Naive thymus-derived CD4-positive, alpha-beta T cell (primary cell): ENCODE measurements at places on chromosomes 12 and 14. TPM values are rescaled to one million over a fixed set of nuclear protein-coding genes. Genes with fewer than 3 reads are reported as not detected.

DNA sequence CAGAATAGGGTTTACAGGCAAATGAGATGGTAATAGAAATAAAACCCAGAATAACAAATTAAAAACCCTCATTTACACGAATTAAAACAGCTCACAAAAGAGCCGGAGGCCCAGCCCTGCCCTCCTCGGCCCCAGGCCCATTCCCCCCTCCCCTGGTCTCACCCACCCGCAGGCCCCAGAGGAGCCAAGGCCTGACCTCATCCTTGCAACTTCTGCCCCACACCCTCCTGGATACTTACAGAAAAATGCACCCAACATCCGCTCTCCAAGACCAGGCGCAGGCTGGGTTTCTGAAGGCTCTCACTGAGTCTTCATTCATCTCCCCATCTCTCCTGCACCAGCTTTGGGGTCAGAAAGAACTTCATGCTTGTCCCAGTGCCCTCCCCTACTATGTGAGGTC is 16.2 kb upstream of the VSX2 start:
- no peak for DNase-seq

The FGD6 gene
- 8.6 TPM for total RNA-seq

DNA sequence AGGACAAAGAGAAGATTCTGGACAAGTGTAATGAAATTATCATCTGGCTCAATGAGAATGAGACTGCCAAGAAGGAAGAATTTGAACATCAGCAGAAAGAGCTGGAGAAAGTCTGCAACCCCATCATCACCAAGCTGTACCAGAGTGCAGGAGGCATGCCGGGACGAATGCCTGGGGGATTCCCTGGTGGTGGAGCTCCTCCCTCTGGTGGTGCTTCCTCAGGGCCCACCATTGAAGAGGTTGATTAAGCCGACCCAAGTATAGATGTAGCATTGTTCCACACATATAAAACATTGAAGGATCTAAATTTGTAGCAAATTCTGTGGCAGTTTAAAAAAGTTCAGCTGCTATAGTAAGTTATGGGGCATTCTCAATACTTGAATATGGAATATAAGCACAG is 174.3 kb upstream of the CCND2 start:
- DNase-seq: no peak

- peak; percentile 47 for DNase-seq
Observed at GRCh38 chr12:44876544-44877410, 662 bp upstream of the NELL2 start.

GRCh38 chr12:46430340-46430948 is 57.9 kb upstream of the SLC38A2 start:
- DNase-seq: peak; percentile 41

- no peak for DNase-seq
Observed at GRCh38 chr12:47112679-47113078, 32.9 kb upstream of the AMIGO2 start.

- no peak for DNase-seq
Observed at GRCh38 chr14:56081139-56081538, 37.1 kb upstream of the PELI2 start.

DNA sequence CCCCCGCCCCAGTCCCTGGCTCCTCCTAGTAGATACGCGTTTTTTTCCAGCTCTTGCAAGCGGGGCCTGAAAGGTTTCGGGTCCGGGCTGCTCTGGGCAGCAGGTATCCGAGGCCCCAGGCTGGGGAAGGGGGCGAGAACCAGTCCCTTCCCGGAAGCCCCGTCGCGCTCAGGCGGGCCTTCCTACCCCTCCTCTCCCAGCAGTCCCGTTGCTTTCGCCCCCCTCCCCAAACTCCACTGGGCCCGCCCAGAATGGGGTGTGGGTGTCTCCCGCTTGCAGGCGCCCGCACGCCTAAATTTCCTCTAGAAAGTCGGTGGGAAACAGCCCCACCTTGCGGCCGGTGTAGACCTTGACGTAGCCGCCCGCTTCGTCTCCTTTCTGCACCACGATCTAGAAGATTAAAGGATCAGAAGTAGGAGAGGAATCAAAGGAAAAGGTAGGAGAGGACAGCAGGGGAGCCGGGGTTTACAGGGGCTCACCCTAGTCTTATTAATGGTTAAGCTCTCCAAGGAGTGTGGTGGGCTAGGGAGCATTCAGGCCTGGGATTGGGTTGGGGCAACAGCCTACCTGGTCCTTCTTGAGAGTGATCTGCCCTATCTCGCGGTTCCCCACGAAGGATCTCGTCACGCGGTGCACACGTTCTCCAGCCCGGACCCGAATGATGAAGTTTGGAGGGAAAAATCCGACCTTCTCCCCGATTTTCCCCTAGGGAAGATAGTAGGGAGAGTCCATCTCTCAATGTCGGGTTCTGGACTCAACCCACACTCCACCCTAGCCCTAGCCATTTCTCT is 7.3 kb downstream of the STAC3 start:
- DNase-seq: peak; percentile 86

The DYNC1H1 gene
- total RNA-seq: 265 TPM

DNA sequence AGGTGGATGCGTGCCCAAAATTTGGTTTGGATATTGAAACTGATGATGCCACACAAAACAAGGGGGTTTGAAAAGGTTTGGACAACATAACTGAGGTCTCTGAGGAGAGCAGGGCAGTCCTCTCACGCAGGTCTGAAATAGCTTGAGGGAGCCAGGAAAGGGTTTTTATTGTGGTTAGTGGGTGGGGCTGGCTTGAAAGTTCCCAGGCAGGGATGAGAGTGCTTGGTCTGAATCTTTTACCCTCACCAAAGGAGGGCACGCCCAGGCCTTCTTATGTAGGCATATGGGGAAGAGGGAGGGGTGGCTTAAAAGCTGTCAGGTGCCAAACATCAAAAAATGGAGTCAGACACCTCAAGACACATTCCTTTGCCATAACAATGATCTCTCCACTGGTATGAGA is 493.1 kb upstream of the CCDC196 start:
- DNase-seq: no peak

The GPR84 gene
- total RNA-seq: not detected

The KERA gene
- not detected for total RNA-seq

- no peak for DNase-seq
Observed at GRCh38 chr14:104222396-104223036, 84.1 kb downstream of the KIF26A start.

GRCh38 chr14:61491876-61492434 is 170.6 kb downstream of the PRKCH start:
- DNase-seq: no peak

The EGLN3 gene
- total RNA-seq: 1.1 TPM

The CLEC4D gene
- not detected in 2 replicates for total RNA-seq

The ARG2 gene
- total RNA-seq: 0.46 TPM

DNA sequence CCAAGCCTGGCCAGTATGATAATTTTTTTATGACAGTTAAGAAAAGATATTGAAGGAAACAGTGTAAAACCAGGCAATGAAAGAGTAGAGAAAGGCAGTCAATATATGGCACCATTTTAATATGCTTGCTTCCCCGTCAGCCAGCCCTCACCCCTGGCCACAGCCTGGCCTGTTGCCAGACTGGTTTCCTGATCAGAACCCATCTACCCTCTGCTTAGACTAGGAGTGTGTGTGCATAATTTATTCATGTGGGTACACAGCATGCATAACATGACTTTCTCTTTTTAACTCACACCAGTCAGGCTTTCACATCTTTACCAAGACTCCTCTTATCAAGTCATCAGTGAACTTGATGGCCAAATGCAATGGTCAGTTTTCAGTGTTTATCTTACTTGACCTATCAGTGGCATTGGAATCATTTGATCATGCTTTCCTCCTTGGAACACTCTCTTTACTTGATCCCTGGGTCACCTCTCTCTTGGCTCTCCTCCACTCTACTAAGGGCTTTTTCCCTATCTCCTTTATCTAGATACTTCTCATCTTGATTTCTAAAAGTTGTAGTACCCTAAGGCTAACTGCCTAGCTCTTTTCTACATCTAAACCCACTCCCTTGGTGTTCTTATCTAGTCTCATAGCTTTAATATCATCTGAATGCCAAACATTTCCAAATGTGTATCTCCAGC is 10.0 kb upstream of the GPR19 start:
- peak; percentile 72 for DNase-seq

GRCh38 chr12:54509617-54510016 is 12.1 kb downstream of the NCKAP1L start:
- DNase-seq: no peak

- no peak for DNase-seq
Observed at GRCh38 chr12:26651566-26652188, 181.3 kb downstream of the ITPR2 start.

GRCh38 chr12:52838609-52839435 is 4.7 kb upstream of the KRT79 start:
- DNase-seq: no peak

GRCh38 chr14:44204061-44204835 is 302.8 kb downstream of the FSCB start:
- DNase-seq: no peak

DNA sequence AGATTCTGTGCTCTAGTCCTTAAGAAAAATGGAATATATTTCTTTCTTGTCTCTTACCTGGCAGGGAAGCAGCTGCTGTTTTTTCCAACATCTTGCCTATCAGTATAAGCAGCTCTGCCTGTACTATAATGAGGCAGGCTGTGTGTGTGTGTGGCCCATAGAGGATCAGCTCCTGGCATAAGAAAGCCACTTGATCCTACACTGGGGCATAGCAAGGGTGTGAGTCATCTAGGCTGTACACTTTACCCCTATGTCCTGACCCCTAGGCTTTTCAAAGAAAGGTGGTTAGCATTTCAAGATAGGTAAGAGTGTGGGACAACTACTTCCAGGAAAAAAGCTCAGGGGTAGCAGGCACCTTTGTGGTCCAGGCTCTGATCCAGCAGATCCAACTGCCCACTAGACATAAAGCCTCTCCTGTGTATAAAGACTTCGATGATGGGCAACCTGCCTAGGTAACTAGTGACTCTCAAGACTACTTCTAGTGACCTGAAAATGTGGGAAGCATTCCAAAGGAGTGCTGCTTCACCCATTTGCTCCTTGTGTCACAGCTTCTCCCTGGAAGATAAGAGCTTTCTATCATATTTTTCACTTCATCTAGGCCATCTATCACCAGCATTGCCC is 4.9 kb upstream of the SENP1 start:
- DNase-seq: no peak

DNA sequence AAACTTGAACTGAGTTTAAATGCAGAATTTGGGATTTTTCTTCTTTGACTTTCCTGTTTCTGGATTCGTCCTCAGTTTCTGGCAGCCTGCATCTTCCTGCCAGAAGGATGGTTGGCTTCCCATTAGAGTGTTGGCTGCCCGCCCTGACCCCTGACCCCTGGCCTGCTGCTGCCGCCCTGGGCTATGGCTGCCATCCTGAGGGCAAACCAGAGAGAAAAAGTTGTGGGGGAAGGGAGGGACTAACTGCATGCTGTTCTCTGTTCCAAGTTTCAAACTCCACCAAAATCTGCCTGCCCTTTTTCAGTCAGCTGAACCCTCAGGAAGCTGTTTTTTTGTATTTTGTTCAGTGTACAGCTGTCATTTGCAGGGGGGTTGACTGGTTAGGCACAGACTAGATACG is 48.4 kb downstream of the FNTB start:
- DNase-seq: no peak

The IFNG gene
- 1.1 TPM for total RNA-seq

The TTLL5 gene
- total RNA-seq: 28.7 TPM

The TBX3 gene
- not detected for total RNA-seq

The CLEC7A gene
- total RNA-seq: 12.8 TPM

- peak; percentile 70 for DNase-seq
Observed at GRCh38 chr12:1593174-1594005, 991 bp downstream of the FBXL14 start.

DNA sequence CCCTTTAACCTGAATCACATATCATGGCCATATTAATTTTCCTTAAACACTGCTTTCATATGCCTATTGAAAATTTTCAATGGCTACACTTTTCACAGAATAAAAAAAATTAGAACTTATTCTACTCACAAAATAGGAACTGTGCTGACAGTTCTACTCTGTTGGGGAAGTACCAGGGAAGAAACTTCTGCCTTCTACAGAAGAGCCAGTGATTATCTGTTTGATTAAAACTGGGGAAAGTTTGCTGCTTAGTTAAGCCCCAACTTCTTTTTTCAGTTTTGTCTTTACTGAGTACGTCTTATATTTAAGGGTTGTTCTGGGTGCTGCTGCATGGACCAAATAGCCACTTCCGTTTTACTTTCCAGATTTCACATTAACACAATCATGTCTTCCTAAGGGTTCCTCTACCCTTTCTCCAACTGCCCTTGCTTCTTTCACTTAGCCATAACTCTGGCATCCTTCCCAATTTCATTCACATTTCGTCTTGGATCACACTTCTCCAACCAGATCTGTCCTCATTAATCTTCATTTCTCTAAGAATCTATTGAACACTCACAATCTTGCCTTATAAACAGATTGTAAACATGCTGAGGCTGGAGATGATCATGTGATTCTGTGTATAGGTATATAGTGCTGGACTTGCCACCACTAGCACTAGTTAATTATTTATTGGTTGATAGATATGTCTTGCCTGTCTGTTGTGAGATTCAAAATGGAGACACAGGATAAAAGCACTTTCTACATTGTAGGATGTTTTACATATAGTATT is 1.9 kb upstream of the SEL1L start:
- DNase-seq: no peak

The EML1 gene
- not detected for total RNA-seq

The ERC1 gene
- 52.4 TPM for total RNA-seq

GRCh38 chr12:112005419-112006395 is 7.3 kb downstream of the TMEM116 start:
- DNase-seq: no peak

The ZDHHC22 gene
- total RNA-seq: not detected

DNA sequence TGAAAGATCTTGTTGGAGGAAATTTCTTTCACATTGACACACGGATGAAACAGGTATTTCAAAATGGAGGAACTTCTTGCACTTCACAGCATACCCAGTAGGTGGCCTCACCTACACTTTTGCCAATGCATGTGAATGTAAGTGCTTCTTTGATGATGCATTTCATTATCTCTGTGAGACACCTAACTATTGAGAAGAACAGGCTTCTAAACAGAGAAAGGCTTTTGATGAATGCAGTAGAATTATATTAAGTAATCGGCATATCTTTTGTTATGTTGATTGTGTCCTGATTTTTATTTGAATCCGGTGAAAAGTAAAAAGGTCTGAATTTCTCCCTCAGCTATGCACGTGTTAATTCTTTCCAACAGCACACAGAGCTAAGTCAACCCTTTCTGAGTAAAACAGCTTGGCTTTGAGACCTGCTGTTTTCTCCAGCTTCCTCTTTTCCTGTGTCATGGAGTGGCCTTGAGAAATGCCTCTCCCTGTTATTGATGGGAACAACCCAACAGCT is 399.0 kb downstream of the NAV3 start:
- no peak for DNase-seq
